Activated gamma-delta T cell (primary cell): ENCODE measurements at places on chromosomes 12 and 14.

GRCh38 chr12:62737188-62737587 lies 197.8 kb downstream of the PPM1H start:
- DNase-seq = no peak

GRCh38 chr12:126772171-126772864 lies 1494.7 kb upstream of the TMEM132C start:
- DNase-seq = no peak

DNA sequence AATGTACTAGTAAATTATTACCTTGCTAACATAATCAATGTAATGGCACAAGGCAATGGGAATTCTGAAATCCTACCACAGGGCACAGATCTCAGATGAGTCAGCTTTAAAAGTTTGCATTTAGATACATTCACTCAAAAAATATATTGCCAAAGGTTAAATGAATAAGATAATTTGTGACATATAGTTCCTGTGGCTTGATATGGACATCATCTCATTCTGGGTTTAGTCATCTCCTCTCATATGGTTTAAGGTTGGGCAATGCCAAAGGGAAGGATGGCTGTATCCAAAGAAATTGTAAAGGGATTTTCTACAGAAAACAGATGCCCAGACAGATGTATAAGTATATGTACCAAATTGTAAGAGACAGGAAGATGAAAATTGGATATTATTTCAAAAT lies 1065.0 kb downstream of the LRFN5 start:
- DNase-seq = no peak

- no peak for DNase-seq
Observed at GRCh38 chr12:90945070-90945649, 9.8 kb downstream of the CCER1 start.
